A549 (cell line): ENCODE measurements at places on chromosomes 5 and 9.

- DNase-seq, result no peak
These were observed 373.4 kb downstream of the IRX2 start for GRCh38 chr5:2378108-2378507.

DNA sequence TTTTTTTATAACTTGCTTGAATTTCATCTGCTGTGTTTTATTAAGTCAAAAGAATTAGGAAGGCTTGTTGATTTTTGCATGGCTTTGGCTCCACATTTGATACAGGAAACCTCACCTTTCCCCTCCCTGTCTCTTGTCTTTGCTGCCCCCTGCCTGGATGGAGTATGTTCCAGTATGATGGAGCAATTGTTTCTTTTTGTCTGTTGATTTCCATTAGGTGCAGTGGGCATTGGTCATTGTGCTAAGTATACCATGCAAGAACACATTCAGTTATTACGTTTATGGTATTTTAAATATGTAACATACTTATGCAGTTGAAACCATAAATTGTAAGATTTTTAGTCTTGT, 19.6 kb downstream of the TJP2 start:
- DNase-seq, result no peak

DNA sequence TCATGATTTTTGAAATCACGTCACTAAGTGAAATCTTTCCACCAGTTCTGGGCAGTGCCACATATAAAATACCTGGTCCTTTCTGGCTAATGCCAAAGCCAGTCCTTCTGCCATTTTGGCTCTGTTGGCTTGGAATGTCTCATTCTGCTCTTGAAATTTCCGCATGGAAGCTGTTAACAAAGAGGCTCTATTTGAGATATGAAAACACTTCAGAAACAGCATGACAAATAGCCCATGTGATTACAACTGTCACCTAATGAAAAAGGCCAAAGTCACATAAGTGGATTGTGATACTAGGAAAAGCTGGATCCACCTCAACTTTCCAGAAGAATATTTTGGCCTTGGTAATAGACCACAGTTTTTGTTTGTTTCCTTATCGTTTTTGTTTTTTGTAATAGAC, 12.8 kb downstream of the GOLGA1 start:
- no peak for DNase-seq

DNA sequence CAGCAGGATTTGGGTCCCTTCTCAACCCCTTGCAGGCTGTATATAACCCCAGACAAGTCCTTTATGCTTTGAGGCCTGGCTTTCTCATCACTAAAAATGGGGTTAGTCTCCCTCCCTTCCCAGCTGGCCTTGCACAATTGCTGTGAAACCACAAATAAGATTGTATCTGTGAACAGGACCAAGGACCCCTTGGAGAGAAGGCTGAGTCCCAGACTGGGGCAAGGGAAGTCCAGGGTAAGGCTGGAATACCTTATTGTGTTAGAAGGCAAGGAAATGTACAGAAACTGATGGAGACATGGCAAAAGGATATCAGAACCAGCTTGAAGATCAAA, 11.4 kb downstream of the MACROH2A1 start:
- no peak for DNase-seq

DNA sequence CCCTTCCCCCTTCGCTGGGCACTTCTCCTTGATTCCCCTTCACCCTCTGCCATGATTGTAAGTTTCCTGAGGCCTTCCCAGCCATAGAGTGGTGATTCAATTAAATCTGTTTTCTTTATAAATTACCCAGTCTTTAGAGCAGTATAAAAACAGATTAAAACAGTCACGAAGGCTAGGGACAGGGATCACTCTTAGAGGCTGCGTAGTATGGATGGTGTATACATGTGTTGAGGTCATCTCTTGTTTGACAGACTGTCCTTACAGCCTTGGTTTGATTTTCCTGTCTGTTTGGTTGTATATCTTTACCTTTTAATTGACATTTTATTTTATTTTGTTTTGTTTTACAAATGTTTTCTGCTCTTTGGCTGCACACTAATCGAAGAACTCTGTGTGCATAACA, 1155.7 kb upstream of the CDH18 start:
- DNase-seq, result no peak

GRCh38 chr5:160844177-160844576, 7.8 kb downstream of the ATP10B start:
- no peak for DNase-seq

DNA sequence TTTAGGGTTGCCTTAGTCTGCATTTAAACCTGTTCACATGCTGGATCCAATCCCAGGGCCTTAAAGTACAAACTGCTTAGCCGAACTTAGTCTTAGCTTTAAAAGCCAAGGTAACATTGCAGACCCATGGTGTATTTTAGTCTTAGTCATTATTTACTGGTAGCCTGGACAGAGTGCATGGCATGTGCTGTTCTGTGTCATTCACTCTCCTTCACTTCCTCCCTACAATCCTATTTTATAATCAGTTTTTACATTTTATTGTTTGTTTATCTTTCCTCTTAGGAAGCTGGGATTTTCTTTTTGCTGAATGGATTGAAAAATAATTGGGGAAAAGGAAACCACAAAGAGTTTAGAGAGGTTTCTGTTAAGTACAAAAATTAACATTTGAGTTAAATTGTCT, 29.4 kb upstream of the TAL2 start:
- no peak for DNase-seq

DNA sequence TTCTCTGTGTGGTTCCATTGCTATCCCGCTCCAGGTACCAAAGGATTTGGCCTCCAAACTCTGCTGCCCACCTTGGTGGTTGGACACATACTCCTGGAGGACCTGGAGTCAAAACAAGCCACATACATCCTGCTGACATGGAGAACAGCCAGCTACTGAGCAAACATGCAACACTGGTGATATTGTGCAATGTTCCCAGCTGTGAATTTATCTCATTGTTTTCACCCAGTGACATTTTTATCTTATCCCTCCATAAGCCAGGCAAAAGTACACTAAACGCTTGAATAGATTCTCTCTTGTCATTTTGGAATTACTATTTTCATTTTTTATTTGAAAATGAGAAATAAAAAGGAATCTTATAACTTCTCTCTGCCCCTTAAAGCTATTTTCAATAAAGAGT, 11.1 kb upstream of the CTSL start:
- DNase-seq, result peak; percentile 78

GRCh38 chr9:84255696-84256095, 84.9 kb downstream of the SLC28A3 start:
- no peak for DNase-seq

DNA sequence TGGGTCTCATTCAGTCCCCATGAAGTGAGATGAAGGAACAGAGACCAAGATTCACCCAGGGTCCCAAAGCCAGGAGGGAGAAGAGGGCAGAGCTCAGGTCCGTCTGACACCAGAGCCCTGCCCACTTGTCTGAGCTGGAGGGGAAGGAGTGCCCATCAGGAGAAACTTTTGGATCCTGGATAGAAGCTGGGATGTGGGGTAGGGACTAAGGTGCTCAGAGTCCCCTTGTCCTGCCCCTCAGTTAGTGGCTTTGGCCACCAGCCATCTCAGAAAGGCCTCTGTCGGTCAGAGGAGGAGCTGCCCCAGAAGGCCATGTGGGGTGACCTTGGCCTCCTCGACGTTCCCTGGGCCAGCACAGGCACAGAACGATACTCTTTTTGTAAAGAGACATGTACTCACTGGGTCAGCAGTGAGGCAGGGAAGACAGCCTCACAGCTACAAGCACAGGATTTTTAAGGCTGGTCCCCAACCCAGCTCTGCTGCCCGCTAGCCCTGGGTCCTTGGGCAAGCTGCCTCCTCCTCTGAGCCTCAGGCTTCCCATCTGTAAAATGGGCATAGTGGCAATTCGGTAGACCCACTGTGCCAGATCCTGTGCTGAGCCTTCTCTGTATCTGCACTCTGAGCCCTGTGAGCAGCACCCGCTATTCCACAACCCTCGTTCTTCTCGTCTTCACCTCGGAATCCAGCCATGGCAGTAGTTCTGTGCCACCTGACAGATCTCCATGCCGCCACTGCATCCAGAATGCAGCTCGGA, 49.4 kb downstream of the C9orf50 start:
- no peak for DNase-seq

DNA sequence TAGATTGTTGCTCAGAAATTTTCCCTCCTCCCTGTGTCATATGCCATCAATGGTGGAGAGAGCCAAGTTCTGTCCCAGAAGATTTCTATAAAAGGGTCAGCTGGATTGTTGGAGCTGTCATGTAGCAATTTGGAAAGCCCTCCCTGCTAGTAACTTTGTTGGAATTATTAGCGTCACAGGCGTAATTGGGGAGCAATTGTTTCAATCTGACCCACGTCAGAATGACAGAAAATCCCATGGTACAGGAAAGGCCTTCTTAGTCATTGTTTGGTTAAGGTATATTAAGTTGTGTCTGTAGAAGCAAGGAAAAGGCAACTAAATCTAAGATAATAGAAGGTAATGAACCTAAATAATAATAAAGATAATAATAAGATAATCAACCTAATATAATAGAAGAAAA, 148.4 kb downstream of the PLK2 start:
- no peak for DNase-seq

GRCh38 chr9:30845136-30845535, 1539.3 kb upstream of the ACO1 start:
- no peak for DNase-seq
